Smooth muscle cell of bladder (primary cell): ENCODE measurements at places on chromosomes 11 and 22. TPM values are rescaled to one million over a fixed set of nuclear protein-coding genes. Genes with fewer than 3 reads are reported as not detected.

The MUC6 gene
- not detected in 2 replicates for total RNA-seq

The BAIAP2L2 gene
- 0.28 and 0.46 TPM in 2 replicates for total RNA-seq

The POLR2F gene
- 60.2 and 80.4 TPM in 2 replicates for total RNA-seq

The MRGPRX3 gene
- not detected in 2 replicates for total RNA-seq
